ENCODE measurements at places on chromosomes 3 and 15. TPM values are rescaled to one million over a fixed set of nuclear protein-coding genes. Genes with fewer than 3 reads are reported as not detected.

Gene FOXL2
- 1.4 TPM for total RNA-seq

Gene SPATA12
- total RNA-seq, result not detected

Gene CCDC39
- total RNA-seq, result not detected

Gene MINDY2
- 9.2 TPM for total RNA-seq

Gene IL12A
- 6.9 TPM for total RNA-seq

Gene PARP9
- 14.5 TPM for total RNA-seq

Gene NOX5
- 0.39 TPM for total RNA-seq

Gene ARIH2
- total RNA-seq, result 85.2 TPM

Gene TUSC7
- total RNA-seq, result not detected

Gene KLHL40
- total RNA-seq, result not detected

Gene AMOTL2
- 49.0 TPM for total RNA-seq

Gene SCAMP5
- 1.4 TPM for total RNA-seq

Gene GNB4
- 47.5 TPM for total RNA-seq

Gene UMPS
- 10.1 TPM for total RNA-seq

Gene RLBP1
- total RNA-seq, result not detected

Gene P3H2
- total RNA-seq, result 8.1 TPM

Gene NRG4
- total RNA-seq, result 0.13 TPM

Gene PROK2
- not detected for total RNA-seq

Gene NEK10
- not detected for total RNA-seq

Gene ARRDC4
- total RNA-seq, result 22.7 TPM

Measured in epithelial cell of alveolus of lung (primary cell).